Ammon's horn (tissue), 1 donor: ENCODE measurements at places on chromosomes 2 and 18.

- no peak for DNase-seq
Measured at GRCh38 chr2:159064446-159065301, 96.2 kb downstream of the TANC1 start.

- DNase-seq = no peak
Measured at GRCh38 chr2:96243843-96244242, 22.0 kb downstream of the TMEM127 start.

DNA sequence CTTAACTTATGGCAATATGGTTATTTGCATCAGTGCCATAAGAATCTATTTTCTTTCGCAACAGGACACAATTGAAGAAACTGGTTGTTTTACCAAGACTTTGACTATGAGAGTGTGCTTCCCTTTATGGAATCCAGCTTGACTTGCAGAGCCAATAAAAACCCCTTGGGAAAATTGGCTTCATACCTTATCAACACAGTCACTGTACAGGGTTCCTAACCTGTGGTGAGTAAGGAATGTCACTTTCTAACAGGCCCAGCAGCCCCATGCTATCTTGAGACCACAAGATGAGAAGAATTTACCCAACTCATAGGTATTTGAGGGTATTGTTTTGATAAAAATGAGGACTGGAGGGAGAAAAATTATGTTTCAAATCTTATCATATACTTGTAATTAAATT, 418.5 kb upstream of the MAP2 start:
- DNase-seq = no peak

- peak; percentile 85 for DNase-seq
Measured at GRCh38 chr2:1817256-1818051, 73.1 kb upstream of the PXDN start.
